ENCODE measurements at places on chromosomes 7 and 10. TPM values are rescaled to one million over a fixed set of nuclear protein-coding genes. Genes with fewer than 3 reads are reported as not detected.

The PNLIPRP1 gene
- 0.95 TPM for total RNA-seq

The RPP30 gene
- 59.0 TPM for total RNA-seq

The ABCB1 gene
- total RNA-seq = 0.67 TPM

The PTPRN2 gene
- 1.1 TPM for total RNA-seq

The TFR2 gene
- 9.1 TPM for total RNA-seq

The CDH23 gene
- total RNA-seq = 2.7 TPM

The SFMBT2 gene
- 1.3 TPM for total RNA-seq

The ZP3 gene
- total RNA-seq = 23.3 TPM

The ANKIB1 gene
- 83.8 TPM for total RNA-seq

The NUTM2A gene
- total RNA-seq = 0.21 TPM

The GJD4 gene
- not detected for total RNA-seq

The KMT2E gene
- 51.4 TPM for total RNA-seq

The ZNF92 gene
- total RNA-seq = 10.7 TPM

The WNT8B gene
- total RNA-seq = not detected

The MUC12 gene
- total RNA-seq = 6.8 TPM

The TMEM273 gene
- total RNA-seq = 0.23 TPM

The TMED4 gene
- total RNA-seq = 123 TPM

DNA sequence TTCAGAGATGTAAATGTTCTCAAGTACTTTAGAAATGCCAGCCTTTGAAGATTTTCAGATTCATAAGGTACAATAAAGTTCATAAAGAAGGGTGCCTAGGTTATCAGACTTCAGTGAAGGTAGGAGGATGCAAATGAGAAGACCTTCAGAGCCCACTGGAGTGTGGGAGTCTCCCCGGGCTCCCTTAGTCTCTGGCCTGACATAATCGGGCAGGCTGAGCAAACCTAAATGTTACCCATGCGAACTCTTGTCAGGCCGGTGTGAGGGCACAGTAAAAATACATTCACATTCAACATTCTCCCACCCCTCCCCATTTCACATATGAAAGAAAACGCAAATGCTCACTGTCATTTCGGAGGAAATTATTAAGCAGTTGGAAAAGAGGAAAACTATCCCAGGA is 102.6 kb upstream of the FEZF1 start:
- H3K4me3 ChIP-seq = no peak overlapping the region
- no peak for DNase-seq
- H3K27me3 ChIP-seq = no peaks in the 10 kb centered on the region
- H3K4me1 ChIP-seq = no peaks in the 10 kb centered on the region
- no peaks in the 10 kb centered on the region for H3K36me3 ChIP-seq

GRCh38 chr7:80842022-80842790 is 76.6 kb downstream of the SEMA3C start:
- H3K4me1 ChIP-seq = peaks cover 94% of the 10 kb centered on the region
- H3K27me3 ChIP-seq = no peaks in the 10 kb centered on the region
- DNase-seq = no peak

- no peak for DNase-seq
- H3K4me3 ChIP-seq = no peak overlapping the region
- H3K27ac ChIP-seq = no peak overlapping the region
- no peaks in the 10 kb centered on the region for H3K4me1 ChIP-seq
- H3K27me3 ChIP-seq = peaks cover 9% of the 10 kb centered on the region
- H3K36me3 ChIP-seq = no peaks in the 10 kb centered on the region
These were observed 188.7 kb downstream of the EMX2 start for GRCh38 chr10:117731121-117731791.

- no peak for DNase-seq
- no peak overlapping the region for H3K27ac ChIP-seq
- no peaks in the 10 kb centered on the region for H3K4me1 ChIP-seq
- no peak overlapping the region for H3K4me3 ChIP-seq
- no peaks in the 10 kb centered on the region for H3K27me3 ChIP-seq
- no peaks in the 10 kb centered on the region for H3K36me3 ChIP-seq
These were observed 9.1 kb downstream of the LOXL4 start for GRCh38 chr10:98258683-98259454.

GRCh38 chr10:122132331-122132755 is 138.8 kb upstream of the BTBD16 start:
- no peak overlapping the region for H3K4me3 ChIP-seq
- H3K36me3 ChIP-seq = no peaks in the 10 kb centered on the region
- peaks cover 74% of the 10 kb centered on the region for H3K4me1 ChIP-seq
- H3K27ac ChIP-seq = peak overlapping the region; percentile 36

DNA sequence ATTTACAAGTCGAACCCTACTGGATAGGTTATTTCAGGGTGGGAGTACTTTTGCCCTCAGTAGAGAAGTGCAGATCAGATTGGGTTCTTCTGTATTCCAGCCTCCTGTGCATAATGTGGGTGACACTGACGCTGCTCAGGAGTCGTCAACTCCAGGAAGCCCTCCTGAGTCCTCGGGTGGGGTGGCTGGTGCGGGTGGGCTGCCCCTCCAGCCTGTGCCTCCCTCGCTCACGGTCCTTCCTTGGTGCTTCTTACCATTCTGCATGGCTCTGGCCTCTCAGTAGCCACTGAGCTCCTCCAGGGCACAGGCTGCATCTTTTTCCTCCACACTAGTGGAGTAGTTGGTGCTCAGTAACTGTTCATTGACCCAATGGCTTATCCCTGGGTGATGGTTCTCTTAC is 4.3 kb downstream of the CDH23 start:
- no peak overlapping the region for H3K4me3 ChIP-seq
- H3K27ac ChIP-seq = no peak overlapping the region
- DNase-seq = no peak
- H3K36me3 ChIP-seq = no peaks in the 10 kb centered on the region

- no peak overlapping the region for H3K27ac ChIP-seq
- peaks cover 8% of the 10 kb centered on the region for H3K27me3 ChIP-seq
- H3K36me3 ChIP-seq = no peaks in the 10 kb centered on the region
- DNase-seq = no peak
These were observed 152.9 kb downstream of the SNX10 start for GRCh38 chr7:26444555-26444954.

- H3K4me1 ChIP-seq = peaks cover 72% of the 10 kb centered on the region
- H3K36me3 ChIP-seq = no peaks in the 10 kb centered on the region
- no peaks in the 10 kb centered on the region for H3K27me3 ChIP-seq
- no peak for DNase-seq
- H3K27ac ChIP-seq = peak overlapping the region; percentile 95
- peak overlapping the region; percentile 21 for H3K4me3 ChIP-seq
These were observed 27.2 kb downstream of the GTF2IRD1 start for GRCh38 chr7:74480861-74481417.

- H3K27ac ChIP-seq = peak overlapping the region; percentile 60
- H3K4me1 ChIP-seq = peaks cover 48% of the 10 kb centered on the region
- no peaks in the 10 kb centered on the region for H3K36me3 ChIP-seq
- H3K27me3 ChIP-seq = no peaks in the 10 kb centered on the region
- H3K4me3 ChIP-seq = no peak overlapping the region
These were observed 6.5 kb downstream of the BLVRA start for GRCh38 chr7:43764807-43765491.

GRCh38 chr7:124800386-124800785 is 34.8 kb upstream of the GPR37 start:
- H3K27ac ChIP-seq = no peak overlapping the region
- no peak overlapping the region for H3K4me3 ChIP-seq
- no peaks in the 10 kb centered on the region for H3K36me3 ChIP-seq

- no peak overlapping the region for H3K27ac ChIP-seq
- no peaks in the 10 kb centered on the region for H3K4me1 ChIP-seq
- no peaks in the 10 kb centered on the region for H3K27me3 ChIP-seq
- DNase-seq = no peak
- no peak overlapping the region for H3K4me3 ChIP-seq
These were observed 2.1 kb upstream of the SSC4D start for GRCh38 chr7:76411626-76412025.

- no peaks in the 10 kb centered on the region for H3K27me3 ChIP-seq
- H3K27ac ChIP-seq = no peak overlapping the region
- H3K4me1 ChIP-seq = peaks cover 6% of the 10 kb centered on the region
- no peak for DNase-seq
- H3K36me3 ChIP-seq = no peaks in the 10 kb centered on the region
These were observed 51.4 kb upstream of the EZH2 start for GRCh38 chr7:148935451-148935850.

DNA sequence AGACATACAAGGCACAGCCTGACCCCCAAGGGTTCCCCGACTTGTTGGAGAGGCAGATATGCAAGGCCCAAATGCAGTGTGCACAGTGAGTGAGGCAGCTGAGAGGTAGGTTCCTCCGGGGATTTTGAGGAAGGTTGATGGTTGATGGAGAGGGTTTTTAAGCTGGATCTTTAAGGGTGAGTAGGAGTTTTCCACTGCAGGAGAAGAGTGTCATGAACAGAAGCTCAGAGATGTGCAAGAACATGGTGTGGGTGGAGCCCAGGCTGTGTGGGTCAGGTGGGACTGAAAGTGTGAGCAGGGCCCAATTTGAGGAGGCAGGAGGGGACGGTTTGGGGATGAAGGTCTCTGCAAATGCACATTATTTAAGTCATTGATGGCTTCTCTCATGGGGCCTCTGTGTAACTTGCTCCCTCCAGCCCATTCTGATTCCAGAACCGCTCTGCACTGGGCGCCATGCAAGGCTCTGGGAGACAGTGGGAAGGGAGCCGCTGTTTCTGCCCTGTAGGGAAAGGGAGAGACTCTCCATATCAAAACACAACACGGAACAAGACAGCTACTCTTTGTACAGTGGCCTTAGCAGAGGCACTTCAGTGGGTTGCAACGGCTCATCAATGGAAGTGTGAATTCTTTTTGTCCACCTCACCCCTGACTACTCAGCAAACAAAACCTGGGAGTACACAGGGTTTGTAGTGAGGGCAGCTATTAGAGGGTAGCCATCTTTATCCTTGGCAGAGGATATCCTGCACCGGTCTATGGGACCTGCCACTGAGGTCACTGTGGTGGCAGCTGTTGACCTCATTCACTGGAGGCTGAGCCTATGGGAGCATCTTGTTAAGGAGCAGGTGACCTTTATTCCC is 29.7 kb downstream of the RAMP3 start:
- DNase-seq = no peak
- no peak overlapping the region for H3K27ac ChIP-seq
- H3K4me1 ChIP-seq = no peaks in the 10 kb centered on the region
- H3K4me3 ChIP-seq = no peak overlapping the region
- peaks cover 3% of the 10 kb centered on the region for H3K27me3 ChIP-seq

- H3K27ac ChIP-seq = no peak overlapping the region
- H3K36me3 ChIP-seq = no peaks in the 10 kb centered on the region
- H3K4me3 ChIP-seq = no peak overlapping the region
- H3K27me3 ChIP-seq = no peaks in the 10 kb centered on the region
- no peaks in the 10 kb centered on the region for H3K4me1 ChIP-seq
These were observed 114.7 kb upstream of the FAM171A1 start for GRCh38 chr10:15485684-15486316.

GRCh38 chr10:31875608-31876007 is 53.0 kb downstream of the ARHGAP12 start:
- DNase-seq = no peak
- peaks cover 12% of the 10 kb centered on the region for H3K4me1 ChIP-seq
- H3K4me3 ChIP-seq = no peak overlapping the region
- H3K27ac ChIP-seq = no peak overlapping the region
- H3K27me3 ChIP-seq = no peaks in the 10 kb centered on the region

GRCh38 chr7:111232249-111233084 is 141.5 kb downstream of the LRRN3 start:
- H3K27ac ChIP-seq = no peak overlapping the region
- H3K27me3 ChIP-seq = no peaks in the 10 kb centered on the region
- no peaks in the 10 kb centered on the region for H3K36me3 ChIP-seq
- H3K4me3 ChIP-seq = no peak overlapping the region
- peak; percentile 84 for DNase-seq
- H3K4me1 ChIP-seq = no peaks in the 10 kb centered on the region

DNA sequence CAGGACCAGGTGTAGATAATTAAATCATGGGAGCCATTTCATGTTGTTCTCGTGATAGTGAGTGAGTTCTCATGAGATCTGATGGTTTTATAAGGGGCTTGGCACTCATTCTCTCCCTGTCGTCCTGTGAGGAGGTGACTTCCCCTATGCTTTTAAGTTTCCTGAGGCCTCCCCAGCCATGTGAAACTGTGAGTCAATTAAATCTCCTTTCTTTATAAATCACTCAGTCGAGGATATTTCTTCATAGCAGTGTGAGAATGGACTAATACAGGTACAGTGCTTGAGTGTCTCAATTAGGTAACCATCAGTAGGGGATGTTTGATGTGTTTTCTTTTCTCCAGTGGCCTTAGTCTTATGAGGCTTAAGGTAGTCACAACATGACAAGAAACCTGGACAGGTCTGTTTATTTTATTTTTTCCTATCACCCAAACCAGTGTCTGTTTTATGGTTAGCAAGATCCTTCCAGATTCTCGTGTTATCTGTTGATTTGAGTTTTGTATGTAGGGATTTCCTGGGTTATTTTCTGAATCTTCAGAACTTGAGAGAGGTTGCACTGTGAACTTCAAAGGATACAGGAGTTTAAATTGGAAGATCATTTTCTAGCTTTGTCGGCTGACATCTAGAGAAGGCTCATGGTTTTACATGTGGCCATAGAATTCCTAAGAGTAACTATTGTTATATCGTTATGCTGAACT is 32.1 kb downstream of the UMAD1 start:
- H3K27ac ChIP-seq = no peak overlapping the region
- no peaks in the 10 kb centered on the region for H3K4me1 ChIP-seq
- no peaks in the 10 kb centered on the region for H3K27me3 ChIP-seq
- H3K36me3 ChIP-seq = no peaks in the 10 kb centered on the region

GRCh38 chr7:159142730-159143129 is 1.9 kb downstream of the VIPR2 start:
- no peaks in the 10 kb centered on the region for H3K4me1 ChIP-seq
- no peak overlapping the region for H3K27ac ChIP-seq
- no peak for DNase-seq
- H3K27me3 ChIP-seq = peaks cover 22% of the 10 kb centered on the region
- no peaks in the 10 kb centered on the region for H3K36me3 ChIP-seq
- H3K4me3 ChIP-seq = no peak overlapping the region

- H3K4me1 ChIP-seq = no peaks in the 10 kb centered on the region
- no peak for DNase-seq
- H3K27ac ChIP-seq = no peak overlapping the region
- H3K4me3 ChIP-seq = no peak overlapping the region
- no peaks in the 10 kb centered on the region for H3K36me3 ChIP-seq
These were observed 21.6 kb upstream of the LHFPL3 start for GRCh38 chr7:104306793-104307192.

DNA sequence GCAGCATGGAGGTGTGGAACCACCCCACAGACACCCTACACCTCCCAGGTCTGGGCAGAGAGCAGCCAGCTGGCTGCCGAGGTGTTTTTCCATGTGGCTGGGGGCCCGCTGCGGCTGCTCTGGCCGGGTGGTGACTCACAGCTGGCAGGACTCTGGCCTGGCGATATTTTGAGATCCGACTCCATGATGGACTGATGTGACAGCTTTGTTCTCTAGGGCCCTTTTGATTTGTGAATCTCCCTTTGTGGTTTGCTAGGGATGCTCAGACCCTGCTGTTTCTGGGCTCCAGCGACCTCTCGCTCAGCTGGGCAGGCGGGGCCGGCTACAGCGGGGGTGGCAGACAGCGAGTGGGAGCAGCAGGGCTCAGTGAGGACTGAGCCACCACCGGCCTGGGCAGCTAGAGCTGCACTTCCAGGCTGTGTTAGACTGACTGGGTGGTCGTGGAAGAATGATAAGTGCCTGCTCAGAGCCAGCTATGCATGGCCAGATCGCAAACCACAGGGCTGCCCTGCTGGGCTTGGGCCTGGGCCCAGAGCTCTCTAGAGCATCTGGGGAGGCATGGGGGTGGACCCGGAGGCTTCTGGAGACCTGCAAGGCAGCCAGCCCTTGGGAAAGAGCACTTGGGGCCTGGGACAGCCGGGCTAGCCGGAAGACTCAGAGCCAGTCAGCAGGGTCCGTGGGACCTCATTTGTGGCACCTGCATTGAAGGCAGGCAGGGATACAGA is 46.2 kb upstream of the GDF10 start:
- H3K27ac ChIP-seq = no peak overlapping the region
- no peak overlapping the region for H3K4me3 ChIP-seq
- H3K27me3 ChIP-seq = peaks cover 12% of the 10 kb centered on the region

GRCh38 chr10:103276896-103277712 is at the start of gene INA:
Gene INA (plus strand): TSS chr10:103277138. CDS start chr10:103277212, 74 bp downstream.
- no peak for DNase-seq
- H3K4me3 ChIP-seq = no peak within 1 kb of the TSS
- no peak within 1 kb of the TSS for H3K27ac ChIP-seq
- peaks cover 11% of the 10 kb centered on the region for H3K4me1 ChIP-seq
- H3K27me3 ChIP-seq = peaks cover 10% of the 10 kb centered on the region

Data from Panc1 (cell line).